ENCODE measurements at places on chromosomes 16 and 17.

- no peak for DNase-seq
Observed at GRCh38 chr17:49497148-49498028, 2.3 kb downstream of the NGFR start.

GRCh38 chr16:87628940-87629339 is 26.6 kb downstream of the JPH3 start:
- no peak for DNase-seq

GRCh38 chr17:53662608-53663007 is 160.1 kb upstream of the KIF2B start:
- no peak for DNase-seq

DNA sequence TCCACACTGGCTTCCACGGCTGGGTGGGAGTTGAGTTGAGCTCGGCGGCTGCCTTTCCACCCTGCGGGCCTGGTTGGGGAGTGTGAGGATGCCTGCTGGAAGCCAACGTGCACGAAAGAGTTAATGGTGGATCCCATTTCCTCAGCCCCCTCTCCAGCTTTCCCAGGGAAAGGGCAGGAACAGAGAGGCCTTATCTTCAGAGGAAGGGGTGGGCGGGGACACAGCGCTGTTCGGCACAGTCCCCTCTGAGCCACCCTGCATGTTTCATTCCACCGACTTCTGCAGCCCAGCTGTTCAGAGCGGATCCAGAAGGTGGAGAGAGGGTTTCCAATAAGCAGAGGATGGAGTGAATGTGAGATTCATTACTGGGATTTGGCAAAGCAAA is 295.3 kb downstream of the SEC14L1 start:
- no peak for DNase-seq

GRCh38 chr17:33024688-33025486 is 33.2 kb downstream of the SPACA3 start:
- DNase-seq = no peak

DNA sequence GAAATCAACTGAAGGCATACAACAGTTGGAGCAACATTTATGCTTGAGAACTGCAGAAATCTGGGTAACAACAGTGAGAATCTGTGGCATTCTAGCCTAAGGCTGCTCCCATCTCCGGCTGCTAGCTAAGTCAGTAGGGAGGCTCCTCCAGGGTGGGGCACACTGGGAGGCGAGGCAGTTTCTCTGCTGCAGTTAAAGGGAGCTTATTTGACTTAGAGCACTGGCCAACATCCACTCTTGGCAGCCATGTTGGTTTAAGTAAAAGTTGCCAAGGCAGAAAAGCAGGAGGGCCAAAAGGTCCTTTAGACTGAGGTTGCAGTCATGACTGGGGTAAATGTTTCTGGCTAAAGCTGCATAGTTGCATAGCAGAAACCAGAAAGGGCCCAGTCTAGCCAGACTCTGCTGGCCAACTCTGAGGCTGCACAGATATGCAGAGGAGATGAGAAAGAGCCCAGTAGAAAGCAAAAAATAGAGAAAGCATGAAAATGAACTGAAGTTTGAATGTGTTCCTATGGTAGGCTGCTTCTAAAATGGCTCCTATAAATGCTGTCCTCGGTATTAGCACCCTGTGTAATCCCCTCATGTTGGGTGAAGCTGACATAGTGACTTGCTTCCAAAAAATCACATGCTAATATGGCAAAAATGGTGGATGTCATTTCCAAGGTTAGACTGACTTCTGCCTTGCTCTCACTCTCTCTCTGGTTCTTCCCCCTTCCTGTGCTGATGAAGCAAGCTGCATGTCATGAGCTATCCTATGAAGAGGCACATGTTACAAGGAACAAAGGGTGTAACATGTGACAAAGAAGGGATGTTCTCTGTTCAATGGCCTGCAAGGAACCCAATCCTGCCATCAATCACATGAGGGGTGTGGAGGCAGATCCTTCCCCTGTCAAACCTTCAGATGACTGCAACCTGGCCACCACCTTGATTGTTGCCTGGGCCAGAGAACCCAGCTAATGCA is 3.7 kb upstream of the C16orf78 start:
- DNase-seq = no peak

DNA sequence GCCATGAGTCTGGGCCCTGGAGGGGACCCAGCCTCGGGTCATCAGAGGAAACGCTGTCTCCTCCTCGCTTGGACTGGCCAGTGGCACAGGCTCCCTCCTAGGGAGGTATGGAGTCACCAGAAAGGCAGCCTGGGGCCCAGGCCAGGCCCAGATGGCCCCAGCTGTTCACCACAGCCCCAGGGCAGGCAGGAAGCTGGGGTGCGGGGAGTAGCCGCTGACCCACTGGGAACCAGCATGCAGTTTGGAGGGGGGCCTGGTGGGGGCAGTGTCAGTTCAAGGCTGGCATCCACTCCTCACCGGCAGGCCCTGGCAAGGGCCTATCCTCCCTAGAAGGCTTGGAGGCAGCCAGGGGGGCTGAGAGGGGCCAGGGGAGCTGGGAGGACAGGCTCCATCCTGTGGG is 48.8 kb downstream of the SDK2 start:
- no peak for DNase-seq

DNA sequence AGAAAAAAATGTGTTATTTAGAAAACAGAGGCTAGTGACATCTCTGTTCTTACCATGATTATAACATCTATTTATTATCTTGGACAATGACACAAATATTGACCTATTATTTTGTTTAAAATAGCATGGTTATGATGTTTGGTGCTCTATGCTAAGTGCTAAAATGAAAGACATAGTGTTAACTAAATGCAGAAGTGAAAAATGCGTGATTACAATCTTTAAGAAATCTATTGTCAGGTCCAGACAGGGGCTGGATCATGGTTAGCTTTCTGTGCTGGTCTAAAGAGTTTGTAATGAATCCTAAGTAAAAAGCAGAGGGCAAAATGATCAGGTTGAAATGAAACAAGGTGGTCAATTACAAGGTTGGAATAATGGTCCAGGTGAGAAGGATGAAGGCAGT is 622 bp upstream of the KRT28 start:
- no peak for DNase-seq

- DNase-seq = no peak
Observed at GRCh38 chr17:78789149-78789662, 7.1 kb upstream of the CYTH1 start.

GRCh38 chr16:2299121-2299914 is 31.4 kb upstream of the RNPS1 start:
- no peak for DNase-seq

GRCh38 chr17:64630309-64631223 is 31.5 kb downstream of the SMURF2 start:
- DNase-seq = no peak

DNA sequence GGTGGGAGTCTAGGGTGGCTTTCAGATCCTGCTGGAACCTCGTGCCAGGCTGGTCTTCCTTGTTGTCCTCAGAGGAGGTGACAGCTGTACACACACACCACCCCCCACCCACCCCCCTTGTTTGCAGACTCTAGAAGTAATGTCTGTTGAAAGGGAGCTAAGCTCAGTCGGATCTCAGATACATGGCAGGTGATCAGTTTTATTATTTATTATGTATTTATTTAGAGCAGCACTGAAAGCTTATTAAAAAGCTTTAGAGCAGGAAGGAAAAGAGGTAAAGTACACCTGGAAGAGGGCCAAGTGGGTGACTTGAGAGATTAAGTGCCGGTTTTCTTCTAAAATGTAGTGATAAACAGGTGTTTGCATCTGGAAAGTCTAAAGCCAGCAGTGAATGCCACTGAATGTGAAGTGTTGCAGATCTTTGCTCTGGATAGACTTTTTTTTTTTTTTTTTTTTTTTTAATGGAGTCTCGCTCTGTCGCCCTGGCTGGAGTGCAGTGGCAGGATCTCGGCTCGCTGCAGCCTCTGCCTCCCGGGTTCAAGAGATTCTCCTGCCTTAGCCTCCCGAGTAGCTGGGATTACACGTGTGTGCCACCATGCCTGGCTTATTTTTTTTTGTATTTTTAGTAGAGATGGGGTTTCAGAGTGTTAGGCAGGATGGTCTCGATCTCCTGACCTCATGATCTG is 40.2 kb downstream of the FOXK2 start:
- no peak for DNase-seq

DNA sequence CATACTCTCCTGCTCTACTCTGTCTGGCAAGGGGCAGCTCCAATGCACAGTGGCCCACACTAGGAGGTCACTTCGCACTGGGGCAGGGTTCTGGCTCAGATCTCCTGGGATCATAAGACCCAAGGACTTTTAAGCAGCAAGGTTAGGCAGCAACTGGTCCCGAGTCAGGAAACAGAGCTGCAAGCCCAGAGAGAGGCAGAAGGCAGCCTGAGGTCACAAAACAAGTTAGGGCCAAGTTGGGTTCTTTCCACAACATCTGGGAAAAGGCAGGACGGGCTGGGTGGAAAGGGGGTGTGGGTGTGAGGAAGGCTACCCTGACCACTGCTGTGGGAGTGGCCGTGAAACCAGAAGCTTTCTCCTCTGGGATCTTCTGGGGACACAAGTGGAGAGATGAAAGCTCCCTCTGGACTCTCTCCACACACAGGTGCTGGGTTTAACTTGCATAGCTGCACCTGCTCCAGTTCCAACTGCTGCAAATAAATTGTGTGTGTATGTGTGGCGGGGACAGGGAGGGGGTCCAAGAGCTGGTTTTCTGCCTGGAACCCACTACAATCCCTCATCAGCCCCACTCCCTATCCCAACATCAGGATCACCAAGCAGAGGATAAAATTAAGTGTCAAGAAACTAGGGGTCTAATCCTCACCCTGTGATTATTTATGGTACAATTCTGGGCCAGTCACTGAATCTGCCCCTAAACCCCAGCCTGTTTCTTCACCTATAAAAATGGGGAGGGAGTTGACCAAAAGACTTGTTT is 8.0 kb upstream of the TSPOAP1 start:
- DNase-seq = no peak

DNA sequence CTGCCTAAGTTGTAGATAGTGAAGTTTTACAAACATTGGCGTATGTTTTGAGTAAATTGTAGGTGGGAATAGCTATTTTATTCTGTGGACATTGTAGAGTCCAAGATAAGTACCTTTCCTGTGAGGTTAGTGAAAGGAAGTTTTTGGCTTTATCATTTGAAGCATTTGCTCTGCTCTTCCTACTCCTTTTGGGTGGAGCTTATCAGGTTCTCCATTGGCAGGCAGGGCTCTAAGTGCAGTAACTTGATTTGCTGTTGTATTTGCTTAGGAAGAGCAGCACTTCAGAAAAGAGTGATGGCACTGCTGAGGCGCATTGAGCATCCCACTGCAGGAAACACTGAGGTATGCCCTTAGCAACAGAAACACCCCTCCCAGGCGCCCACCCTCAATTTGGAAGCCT is 70.1 kb downstream of the OMG start:
- DNase-seq = no peak

DNA sequence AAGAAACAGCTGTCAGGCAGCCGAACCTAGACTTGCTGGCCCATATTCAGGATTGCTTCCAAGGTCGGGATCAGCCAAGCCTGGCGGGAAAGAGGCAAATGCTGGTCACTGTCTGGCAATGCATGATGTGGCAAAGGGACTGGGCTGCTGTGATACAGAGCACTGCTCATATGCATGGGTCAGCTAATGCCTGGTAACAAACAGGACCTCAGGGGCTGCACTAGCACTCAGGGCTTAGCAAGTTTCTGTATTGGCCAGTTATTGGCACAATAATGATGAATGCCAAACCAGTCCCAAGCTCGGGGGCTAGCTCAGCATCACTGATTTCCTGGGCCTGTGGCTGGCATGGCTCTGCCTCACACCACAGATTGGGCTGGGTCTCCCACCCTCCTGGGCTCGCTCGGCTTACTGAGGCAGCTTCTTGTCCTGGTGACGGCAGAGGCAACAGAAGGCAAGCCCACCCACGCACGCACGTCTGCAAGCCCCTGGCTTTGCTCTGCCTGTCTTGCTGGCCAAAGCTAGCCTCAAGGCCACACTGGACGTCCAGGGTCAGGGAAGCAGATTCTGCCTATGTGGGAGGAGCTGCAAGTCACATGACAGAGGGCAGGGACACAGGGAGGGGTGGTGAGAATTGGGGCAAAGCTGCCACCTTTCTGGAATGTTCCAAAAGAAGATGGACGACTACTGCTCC is 21.4 kb upstream of the RPTOR start:
- no peak for DNase-seq

- no peak for DNase-seq
Observed at GRCh38 chr17:33802349-33803198, 452.5 kb upstream of the CCL2 start.

DNA sequence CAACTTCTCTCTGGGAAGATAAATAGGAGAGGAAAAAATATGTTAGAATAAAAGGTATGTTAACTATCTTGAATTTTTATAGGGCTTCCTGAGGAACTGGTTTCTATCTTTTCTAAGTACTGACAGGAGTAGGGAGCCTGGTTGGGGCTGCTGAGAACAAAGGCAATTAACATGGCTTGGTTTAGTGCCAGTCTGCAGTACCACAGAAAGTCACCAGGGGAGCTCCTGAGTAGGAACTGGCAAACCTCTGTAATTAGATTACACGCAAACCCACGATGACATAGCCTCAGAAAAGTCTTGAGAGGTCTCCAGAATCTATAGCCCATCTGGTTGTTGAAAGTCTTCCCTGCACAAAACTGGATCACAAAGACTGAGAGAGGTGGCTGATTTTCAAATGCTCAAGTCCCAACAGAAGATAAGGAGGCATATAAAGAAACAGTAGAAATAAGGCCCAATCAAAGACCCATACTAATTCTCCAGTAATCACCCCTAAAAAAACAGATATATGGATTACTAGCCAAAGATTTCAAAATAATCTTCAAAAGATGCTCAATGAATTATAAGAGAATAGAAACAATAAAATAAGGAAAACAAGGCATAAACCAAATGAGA is 11.7 kb upstream of the CNTNAP4 start:
- DNase-seq = no peak

DNA sequence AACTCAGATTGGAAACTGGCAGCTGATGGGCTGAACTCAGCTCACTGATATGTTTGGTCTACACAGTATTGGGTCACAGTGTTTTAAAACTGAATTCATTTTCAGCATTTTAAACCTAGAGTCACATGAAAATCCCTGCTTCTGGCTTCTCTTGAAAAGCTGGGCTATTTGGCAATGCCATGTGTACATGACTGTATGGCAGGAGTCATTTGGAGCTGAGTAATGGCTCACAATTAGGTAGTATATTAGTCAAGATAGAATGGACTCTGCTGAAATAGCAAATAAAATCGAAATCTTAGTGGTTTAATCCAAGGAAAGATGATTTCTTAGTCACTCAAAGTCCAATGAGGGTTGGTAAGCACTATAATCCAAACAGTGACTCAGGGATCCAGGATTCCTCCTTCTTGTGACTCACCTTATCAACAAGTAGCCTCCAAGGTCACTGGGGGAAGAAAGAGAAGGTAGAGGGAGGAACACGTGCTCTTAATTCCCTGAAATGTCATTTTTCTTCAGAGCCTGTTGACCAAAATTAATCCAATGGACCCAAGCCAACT is 13.9 kb upstream of the PMP22 start:
- DNase-seq = no peak

DNA sequence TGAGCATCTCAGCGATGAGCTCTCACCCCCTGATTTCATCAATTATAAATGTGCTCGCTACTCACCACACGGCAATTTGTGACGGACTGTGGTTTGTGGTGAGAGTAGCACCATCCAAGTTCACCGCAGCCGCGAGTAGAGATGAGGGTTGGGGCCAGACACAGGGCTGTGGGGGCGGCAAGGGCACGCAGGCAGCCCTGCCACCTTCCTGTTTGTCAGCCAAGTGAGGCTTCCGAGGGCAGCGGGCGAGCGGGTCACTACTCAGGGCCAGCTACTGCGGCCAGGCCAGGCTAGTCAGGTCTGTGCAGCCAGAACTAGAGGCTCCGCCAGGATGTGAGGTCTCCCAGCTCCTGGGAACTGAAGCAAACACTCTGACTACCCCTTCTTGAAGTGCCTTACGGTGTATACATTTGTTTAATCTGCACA is 39.6 kb upstream of the MEOX1 start:
- peak; percentile 21 for DNase-seq

- DNase-seq = no peak
Observed at GRCh38 chr16:67865318-67865717, 7.5 kb upstream of the EDC4 start.

- no peak for DNase-seq
Observed at GRCh38 chr17:2484876-2485275, 26.8 kb downstream of the METTL16 start.

Measured in stimulated activated CD8-positive, alpha-beta memory T cell treated with anti-CD3 and anti-CD28 coated beads, Interleukin-7, amount 100 ng/mL, for 1 hour (primary cell).